ENCODE measurements at places on chromosomes 12 and 14.

DNA sequence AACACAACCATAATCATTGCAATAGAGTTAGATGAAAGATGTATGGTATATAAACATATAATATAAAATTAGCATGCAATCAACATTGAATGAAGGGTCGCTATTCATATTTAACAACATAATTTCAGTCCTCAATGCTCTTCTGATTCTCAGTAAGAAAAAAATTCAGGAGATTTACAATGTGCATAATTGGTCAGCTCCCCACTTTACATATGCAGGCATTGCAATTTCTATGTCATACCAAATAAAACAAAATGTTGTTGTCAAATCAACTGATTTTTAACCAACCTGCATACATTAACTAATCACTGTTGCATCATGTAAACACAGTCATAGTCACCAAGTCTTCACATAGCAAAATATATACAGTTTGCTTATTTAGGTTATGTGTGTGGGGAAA lies 5.2 kb upstream of the SLCO1A2 start:
- no peak for DNase-seq

GRCh38 chr14:92902726-92903125 lies 20.2 kb upstream of the CHGA start:
- no peak for DNase-seq

DNA sequence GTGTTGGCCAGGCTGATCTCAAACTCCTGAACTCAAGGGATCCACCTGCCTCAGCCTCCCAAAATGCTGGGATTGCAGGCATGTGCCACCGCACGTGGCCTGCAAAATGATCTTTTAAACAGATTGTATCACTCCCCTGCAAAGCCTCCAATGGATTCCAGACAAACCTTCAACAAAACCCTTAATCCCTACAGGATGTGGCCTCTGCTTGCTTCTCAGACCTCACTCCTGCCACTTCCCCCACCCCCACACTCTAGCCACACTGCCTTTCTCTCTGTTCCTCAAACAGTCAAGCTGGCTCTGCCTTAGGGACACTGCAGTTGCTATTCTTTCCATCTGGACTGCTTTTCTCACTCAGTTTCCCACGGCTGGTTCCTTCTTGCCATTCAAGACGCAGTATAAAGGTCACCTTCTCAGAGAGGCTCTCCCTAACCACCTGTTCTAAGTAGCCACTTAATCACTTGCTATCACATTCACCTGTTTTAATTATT lies 47.3 kb upstream of the TMED10 start:
- no peak for DNase-seq

- no peak for DNase-seq
Observed at GRCh38 chr14:86780876-86781510, 1212.0 kb downstream of the GALC start.

DNA sequence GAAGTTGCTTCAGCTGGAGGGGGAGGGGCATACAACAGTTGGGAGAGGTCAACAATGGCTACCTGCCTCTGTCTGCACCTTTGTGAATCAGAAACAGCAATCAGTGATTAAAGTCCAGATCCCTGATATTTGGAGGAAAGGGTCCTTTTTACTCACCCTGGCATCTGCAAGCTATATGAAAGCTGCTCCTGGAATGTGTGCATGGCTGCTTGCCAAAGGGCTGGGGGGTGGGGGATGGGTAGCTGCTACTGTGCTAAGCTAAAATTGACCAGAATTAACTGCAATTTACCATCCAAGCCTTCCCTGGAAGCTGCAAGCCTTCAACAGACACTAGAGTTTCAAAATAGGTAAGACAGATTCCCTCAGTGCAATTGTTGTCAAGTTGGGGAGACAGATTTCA lies 13.5 kb upstream of the GTF2A1 start:
- no peak for DNase-seq

DNA sequence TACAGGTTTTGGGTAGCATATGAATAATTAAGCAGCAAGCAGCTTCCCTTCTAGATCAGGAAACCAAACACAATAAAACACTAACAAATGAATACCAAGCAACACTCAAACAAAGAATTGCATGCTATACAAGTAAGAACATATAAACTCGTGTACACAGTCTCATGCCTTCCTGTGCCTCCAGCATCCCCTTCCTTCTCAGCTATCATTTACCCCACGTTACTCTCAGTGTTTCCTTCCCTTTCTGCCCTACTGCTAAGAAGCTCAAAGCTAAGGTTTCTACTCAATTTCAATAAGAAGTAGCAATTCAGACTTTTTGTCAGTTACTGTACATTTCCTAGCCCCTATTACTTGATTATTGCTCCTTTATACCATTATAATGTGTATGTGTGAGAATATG lies 81.0 kb downstream of the DUSP16 start:
- no peak for DNase-seq

DNA sequence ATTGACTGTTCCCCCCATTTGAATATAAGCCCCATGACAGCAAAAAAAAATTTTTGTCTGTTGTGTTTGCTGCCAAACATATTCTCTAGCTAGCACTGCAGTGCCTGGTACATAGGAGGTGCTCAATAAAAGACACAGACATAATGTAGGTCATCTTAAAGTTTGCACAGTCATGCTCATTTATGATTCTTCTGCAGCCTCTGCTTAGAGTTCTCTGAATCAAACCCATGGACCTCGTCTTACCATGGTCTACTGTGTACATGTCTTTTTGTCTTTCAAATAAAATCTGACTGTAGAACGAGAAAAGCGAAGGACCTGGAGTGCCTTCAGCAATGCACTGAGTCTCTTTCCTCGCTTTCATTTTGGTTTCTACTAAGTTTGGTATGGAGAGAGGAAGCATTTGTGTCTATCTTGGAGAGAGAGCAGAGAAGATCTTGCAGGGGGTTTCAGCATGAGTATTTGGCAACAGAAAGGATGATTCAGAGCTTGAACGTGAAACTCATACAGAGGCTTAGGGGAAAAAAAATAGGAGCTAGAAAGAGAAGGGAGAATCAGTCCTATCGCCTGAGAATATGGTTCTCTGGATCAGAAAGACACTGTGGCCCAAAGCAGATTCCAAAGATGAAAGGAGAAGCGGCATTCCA lies 38.8 kb upstream of the TMCC3 start:
- no peak for DNase-seq

GRCh38 chr12:6041891-6042290 lies 82.6 kb downstream of the VWF start:
- DNase-seq: no peak

GRCh38 chr12:46370792-46371717 lies 1.5 kb downstream of the SLC38A2 start:
- DNase-seq: peak; percentile 41

- no peak for DNase-seq
Observed at GRCh38 chr14:55645845-55646832, 66.1 kb downstream of the KTN1 start.

GRCh38 chr12:85963326-85963725 lies 89.2 kb downstream of the NTS start:
- no peak for DNase-seq

- DNase-seq: no peak
Observed at GRCh38 chr12:14774074-14774905, 29.0 kb downstream of the WBP11 start.

- DNase-seq: no peak
Observed at GRCh38 chr14:86639146-86639545, 1109.2 kb downstream of the FLRT2 start.

DNA sequence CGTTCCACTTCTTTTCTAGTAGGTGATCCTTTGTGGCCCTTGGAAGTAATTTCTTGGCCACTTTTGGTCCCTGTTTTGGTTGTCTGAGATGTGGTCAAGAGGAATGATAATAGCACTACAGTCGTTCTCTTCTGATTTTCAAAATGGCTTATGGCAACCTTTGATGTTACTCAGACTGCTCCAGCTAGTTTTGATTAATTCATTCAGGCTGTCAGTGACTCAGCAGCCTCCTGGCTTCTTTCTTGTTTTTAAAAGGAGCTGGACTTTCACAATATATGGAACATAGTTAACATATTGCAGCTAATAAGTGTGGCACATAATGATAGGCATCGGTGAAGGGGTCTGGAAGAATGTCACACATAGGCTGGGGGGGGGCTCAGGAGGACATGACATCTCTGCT lies 47.3 kb downstream of the WDR20 start:
- no peak for DNase-seq

GRCh38 chr12:52122904-52123303 lies 43.4 kb downstream of the SMIM41 start:
- no peak for DNase-seq

DNA sequence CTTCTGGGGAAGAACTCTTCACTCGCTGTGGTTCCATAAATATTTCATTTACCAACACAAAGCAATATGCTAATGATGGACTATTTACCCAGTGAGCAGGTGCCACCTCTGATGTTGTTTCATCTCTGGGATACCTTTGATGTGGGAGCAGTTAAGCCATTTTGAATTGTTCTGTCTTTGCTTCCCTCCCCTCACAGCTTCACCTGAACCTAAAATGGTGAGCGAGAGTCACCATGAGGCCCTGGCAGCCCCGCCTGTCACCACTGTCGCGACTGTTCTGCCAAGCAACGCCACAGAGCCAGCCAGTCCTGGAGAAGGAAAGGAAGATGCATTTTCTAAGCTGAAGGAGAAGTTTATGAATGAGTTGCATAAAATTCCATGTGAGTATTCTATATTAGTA lies 352.7 kb downstream of the SYT1 start:
- DNase-seq: no peak

DNA sequence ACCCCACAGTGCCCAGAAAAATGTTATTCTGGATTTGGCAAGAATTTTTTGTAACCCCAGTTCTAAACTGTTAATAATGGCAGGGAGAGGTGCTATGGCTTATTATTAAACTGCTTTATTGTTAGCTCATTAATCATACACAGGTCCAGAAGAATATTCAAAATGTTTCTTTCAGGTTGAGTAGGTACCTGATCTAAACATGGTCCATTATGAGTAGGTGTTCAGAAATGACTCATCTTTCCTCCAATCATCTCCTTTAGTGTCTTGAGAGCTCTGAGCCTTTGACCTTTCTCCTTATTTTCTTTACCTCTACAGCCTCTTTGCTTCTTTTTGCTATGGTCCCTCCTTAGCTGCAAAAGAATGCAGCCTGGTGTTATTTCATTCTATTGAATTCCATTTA lies 211.0 kb upstream of the GARIN6 start:
- DNase-seq: no peak

GRCh38 chr12:90331821-90332220 lies 623.2 kb downstream of the CCER1 start:
- DNase-seq: no peak

DNA sequence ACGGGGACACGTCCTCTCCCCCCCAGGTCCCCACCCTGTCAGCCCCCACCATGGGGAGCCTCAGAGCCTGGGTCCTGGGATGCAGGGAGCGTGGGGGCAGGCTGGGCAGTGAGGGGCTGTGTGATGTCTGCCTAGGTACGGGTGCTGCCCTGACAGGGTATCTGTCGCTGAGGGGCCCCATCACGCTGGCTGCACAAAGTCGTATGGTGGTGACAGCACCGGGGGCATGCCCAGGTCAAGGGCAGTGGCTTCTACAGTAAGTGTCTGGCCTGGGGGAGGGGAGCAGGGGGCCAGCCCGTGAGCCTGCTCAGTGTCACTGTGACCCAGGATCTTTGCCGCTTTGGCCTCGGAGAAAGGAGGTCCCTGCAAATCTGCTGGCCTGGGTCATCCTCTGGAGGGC lies 23.3 kb downstream of the PAPLN start:
- no peak for DNase-seq

DNA sequence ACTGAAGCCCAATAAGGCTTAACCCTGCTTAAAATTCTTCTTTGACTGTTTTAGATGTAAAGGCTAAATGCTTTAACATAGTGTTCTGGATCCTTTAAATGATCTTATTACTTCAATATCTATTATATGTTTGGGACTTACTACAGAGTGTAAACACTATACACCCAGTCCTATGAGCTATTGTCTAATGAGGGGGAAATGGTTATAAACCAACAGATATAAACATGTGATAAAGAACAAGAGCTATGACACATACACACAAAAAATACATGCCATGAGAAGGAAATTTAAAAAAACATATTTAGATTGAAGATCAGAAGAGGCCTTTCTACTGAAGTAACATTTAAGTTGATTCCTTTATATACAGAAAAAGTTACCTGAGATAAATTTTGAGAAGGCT lies 505.1 kb downstream of the FOXG1 start:
- DNase-seq: no peak

DNA sequence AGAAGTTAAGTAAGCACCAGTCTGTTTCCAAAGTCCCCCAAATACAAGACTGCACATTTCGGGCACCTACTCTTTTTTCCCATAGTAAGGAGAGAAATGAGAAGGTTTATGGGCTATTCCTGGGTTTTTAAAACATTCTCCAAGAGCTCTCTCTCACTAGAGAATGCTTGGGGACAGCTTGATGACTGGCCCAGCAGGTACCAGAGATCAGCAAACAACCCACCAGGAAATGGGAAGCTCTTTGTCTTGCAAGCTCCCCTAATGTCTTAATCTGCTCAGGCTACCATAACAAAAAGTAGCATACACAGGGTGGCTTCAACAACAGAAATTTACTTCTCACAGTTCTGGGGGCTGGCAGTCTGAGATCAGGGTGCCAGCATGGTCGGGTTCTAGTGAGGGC lies 41.8 kb upstream of the CRY1 start:
- DNase-seq: no peak

DNA sequence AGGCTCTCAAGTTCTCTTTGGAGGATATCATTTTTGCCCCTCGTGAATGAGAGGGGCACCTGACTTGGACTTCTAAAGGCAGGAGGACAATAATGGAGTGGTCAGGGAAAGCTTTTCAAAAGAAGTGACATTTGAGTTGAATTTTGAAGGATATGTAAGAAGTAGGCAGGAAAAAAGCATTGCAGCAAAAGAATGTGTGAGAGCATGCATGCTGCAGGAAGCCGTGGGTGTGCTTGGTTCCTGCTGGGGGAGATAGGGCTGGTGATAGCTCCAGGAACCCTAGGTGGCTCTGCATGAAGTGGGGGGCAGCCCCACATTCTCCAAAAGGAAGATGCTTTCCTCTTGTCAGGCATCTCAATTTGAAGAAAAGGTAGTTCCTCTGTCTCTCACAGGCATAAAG lies 23.1 kb downstream of the ACVR1B start:
- no peak for DNase-seq

GRCh38 chr12:6083601-6084000 lies 40.9 kb downstream of the VWF start:
- DNase-seq: no peak

DNA sequence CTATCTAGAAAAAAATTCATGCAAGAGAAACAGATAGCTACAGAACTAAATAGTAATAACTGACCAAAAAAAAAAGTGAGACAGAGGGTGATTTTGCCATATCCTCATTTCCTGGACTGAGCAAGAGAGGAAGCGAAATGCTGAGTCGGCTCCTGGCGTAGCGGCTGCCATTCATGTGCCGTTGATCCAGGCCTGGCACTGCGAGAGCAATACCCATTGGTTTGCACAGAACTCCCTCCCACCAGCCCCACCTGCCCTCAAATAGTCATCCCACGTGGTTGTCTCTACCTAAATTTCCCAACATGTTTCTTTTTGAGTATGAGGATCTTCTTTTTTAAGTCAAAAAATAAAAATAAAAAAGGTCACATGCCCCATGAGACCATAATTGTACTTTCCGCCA lies 9.4 kb upstream of the WNT5B start:
- DNase-seq: no peak

DNA sequence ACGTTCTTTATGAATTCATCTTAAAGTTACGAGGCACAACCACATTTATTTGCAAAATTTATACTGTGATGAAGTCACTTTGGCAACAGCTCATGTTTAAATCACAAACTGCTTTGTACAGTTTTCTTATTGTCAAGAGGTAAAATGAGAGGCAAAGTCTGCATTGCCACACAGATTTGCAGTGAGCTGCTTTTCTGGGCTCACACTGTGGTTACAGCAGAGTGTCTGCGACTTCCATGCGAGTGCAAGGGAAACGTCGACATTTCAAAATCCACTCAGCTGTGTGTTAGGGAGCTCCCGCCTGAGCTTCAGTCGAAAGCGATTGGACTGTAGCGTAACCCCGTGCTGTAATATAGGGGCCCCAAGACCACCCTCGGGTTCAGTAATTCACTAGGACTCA lies 13.0 kb downstream of the MTA1 start:
- DNase-seq: no peak
